NCI-H2081 (cell line): ENCODE measurements at places on chromosomes 6 and 20.
A peak's percentile ranks its signal among the peaks of the same experiment; 100 is the strongest.

DNA sequence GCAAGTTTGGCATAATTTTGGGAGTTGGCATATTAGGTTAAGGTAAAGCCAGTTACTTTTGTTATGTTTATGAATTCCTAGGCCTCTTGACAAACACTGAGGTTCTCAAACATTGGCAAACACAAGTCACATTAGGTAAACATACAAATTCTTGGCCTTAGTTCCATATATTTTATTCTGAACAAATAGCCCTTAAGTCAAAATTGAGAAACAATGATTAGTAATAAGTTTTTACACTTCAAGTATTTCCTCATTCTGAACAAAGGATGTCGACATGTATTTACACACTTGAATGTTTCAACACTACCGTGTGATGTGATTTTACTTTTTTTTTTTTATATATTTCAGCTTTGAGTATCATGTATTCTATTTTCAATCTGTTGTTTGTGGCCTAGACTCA lies 3.8 kb upstream of the ECHDC1 start:
- no peak for DNase-seq

DNA sequence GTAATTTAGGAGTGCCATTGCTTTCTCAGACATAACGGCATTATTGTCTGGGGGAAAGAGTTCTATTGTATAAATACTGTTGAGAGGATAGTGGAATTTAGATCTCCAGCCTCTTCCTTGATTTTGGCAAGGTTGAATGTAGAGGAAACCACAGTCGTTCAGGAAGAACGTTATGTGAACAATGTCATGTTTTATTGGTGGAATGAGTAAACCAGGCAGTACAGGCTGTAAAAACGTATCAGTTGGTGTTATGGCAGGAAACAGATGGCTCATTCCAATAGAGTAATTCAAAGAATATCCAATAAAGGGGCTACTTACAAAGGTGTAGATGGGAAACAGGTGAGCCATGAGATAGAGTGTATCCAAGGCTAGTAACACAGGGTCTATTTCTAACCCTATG lies 123.6 kb upstream of the SLC35B3 start:
- no peak for DNase-seq

GRCh38 chr20:50346374-50347283 lies 156.0 kb downstream of the CEBPB start:
- DNase-seq, result peak; percentile 74

- DNase-seq, result no peak
Observed at GRCh38 chr20:57370316-57370715, 19.3 kb downstream of the RAE1 start.

- no peak for DNase-seq
Observed at GRCh38 chr20:37356387-37356786, 10.4 kb downstream of the SRC start.

DNA sequence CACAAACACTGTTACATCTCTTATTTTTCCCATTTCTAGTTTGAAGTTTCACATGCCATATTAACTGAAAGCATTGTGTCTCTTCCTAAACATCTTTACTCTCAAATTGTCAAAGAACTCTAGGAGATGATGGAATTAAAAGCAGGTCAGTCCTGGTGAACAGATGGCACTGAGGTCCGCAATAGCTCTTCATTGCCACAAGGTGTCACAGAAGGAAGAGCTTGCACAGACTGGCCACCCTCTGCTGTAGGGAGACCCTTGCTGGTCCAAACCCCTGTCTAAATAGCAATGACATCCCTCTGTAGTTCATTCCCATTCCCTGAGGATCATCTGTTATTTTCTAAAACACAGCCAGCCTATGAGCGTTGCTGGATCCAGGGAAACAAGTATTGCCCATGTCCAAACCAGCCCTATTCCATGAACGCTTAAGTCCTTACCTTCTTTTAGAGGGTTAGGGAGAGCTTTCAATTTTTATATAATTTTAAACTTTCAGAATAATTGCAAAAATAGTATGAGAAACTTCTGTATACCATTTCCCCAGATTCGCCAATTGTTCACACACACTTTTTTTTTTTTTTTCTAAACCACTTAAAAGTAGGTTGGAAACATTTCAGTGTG lies 10.1 kb upstream of the HDAC2 start:
- DNase-seq, result peak; percentile 4

- no peak for DNase-seq
Observed at GRCh38 chr6:52376763-52377162, 14.8 kb downstream of the PAQR8 start.

DNA sequence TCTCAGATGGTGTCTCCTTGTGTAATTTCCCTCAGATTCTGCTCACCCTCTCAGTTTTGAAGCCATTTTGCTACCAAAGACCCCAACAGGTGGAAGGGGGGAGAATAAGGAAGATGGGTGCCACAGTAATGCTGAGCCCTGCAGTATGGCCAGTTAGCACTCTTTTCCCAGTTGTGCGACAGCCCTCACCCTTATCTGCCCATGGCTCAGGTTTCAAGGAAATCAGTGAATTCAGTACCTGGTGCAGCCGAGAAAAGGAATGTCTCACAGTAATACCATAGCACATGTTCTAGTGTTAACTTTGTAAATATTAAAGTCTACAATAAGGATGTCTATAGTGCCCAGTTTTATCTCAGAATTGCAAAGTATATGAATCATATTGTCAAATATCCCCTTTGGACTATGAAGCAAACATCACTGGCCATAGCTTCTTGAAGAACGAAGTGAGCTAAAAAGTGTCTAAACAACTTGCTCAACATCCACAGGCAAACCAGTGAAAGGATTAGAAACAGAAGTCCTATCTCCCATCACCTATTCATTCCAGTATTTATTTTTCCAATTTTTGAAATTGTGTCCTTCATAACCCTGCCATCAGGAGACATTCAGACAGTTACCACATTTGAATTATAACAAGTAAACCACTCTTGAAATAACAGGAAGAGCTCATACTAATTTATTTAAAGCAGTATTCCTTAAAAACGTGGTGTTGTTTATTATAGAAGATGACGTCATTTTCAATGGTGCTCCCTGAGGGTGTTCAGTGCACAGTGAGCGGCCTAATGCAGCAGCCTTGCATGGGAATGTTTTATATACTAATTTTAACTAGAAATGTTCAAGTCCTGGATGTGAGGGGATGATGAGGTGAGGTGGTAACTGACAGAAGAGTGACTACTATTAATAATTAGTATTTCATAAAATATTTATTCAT lies 366.2 kb downstream of the TFAP2A start:
- DNase-seq, result no peak

- DNase-seq, result no peak
Observed at GRCh38 chr6:18579869-18580268, 192.7 kb downstream of the RNF144B start.

- peak; percentile 46 for DNase-seq
Observed at GRCh38 chr6:90940812-90941481, 354.1 kb upstream of the MAP3K7 start.

GRCh38 chr6:43974643-43975230 lies 152.5 kb downstream of the MRPL14 start:
- no peak for DNase-seq

DNA sequence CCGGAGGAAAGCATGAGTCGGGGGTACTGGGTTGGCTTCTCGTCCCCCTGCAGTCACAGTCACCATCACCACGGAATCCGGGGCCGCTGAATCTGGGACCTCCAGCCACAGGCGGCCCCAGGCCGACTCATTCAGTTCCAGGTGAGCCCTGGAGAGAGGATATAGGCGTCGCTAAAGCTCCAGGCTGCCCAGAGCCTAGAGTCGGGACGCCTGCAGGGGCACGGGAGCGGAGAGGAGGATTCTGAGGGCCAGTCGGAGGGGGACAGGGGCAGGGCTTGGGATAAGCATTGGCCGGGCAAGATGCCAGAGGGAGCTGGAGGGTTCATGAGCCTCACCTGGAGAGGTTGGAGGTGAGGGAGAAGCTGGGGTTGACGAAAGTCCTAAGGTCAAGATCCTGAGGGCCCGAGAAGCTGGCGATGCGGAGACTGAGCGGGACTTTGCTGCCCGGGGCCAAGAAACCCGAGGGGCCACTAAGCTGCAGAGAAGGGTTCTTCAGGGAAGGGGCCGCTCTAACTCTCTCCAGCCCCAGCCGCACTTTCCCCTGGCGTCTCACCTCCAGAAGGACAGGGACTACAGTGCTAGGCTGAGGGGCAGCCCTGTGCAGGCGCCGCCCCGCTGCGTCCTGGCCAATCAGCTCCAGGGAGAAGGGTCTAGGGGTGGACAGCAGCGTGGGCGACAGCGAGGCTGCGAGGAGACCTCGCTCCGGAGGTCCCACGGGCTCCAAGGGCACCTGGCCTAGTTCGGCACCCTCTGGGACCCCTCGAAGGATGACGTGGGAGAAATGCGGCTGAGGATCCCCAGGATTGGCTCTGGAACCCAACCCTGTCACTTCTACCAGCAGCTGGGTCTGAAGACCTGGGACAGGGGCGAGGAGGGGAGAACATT lies 3.7 kb downstream of the SAPCD1 start:
- DNase-seq, result no peak

GRCh38 chr6:142187209-142187608 lies 40.1 kb downstream of the VTA1 start:
- peak; percentile 64 for DNase-seq

DNA sequence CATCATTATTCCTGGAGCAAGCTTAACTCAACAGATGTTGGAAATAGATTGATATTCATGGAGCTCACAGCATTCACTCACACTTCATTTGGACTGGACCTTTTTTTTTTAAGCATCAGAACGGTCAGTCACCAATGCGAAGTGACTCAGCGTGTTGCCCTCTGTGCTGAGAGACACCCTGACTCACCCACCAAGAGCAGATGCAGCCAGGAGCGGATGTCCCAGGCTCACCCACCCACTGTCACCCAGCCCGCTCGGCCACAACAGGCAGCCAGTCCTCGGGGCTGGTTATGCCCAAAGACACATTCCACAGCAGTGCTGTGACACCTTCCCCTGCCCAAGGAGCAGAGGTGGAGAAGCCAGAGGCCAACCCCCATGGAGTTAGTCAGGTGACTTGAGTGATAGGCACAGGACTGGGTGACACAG lies 15.7 kb downstream of the RNASET2 start:
- DNase-seq, result no peak

DNA sequence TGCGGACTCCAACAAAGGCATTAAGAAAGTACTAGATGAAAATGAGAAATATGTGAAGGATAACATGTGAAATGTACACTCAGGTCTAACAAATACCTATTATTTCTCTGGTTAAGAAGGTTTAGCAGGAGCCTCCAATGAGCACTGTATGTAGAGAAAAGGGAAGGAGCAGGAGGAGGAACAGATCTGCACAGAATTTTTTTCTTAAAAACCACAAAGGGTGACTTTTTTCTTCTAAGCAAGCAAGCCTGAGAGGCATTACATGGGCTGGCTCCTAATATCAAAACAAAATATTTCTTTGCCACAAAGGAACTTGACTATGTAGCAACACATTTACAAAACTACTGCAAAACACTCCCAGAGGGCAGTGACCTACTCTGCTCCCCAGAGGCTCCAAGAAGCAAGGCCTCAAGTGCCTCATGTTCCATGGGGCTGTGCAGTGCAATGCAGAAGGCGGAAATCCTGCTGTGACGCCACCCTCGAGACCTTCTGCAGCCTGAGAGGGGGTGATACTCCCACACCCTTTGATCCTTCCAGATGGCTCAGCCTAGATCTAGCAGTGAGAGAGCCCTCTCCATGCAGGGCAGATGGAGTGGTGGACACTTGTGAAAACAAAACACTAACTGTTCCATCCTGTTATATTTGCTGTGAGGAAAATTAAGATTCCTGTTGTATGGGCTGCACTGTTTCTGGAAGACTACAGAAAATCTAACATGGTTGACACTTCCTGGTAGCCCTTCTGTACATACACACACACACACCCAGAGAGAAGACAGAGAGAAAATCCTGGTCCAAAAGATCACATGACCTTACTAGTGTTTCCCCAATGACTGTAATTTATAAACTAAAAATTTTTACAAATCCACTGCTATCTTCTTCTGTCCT lies 36.0 kb upstream of the SMIM29 start:
- no peak for DNase-seq

DNA sequence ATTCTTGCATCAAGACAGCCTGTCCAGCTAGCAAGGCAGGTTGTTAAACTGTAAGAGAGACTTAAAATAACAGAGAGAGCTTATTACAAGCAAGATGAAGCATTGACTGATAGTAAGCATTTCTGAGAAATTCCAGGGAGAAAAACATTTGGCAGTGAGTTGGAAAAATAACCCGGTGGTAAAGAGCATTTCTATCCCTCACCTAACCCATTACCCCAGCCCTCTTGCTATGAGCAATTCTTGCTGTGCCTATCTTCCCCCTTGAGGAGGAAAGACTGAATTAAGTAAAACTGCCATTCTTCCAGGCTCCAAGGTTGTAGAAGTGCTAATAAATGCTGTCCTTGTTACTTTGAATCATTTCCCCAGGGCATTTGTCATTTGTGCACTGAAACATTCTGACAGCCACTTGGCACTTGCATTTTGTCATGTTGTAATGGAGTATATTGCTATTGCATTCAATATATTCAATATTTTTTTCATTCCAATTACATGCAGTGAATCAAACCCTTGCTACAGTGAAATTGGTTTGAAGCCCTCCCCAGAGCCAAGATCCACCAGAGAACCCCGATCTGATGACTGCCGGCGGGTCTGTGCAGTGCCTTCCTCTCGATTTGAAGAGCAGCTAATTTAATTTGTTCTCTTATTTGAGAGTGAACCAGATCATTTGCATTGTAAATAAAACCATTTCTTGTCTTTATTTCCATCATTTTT lies 291.1 kb downstream of the HIVEP2 start:
- no peak for DNase-seq

- no peak for DNase-seq
Observed at GRCh38 chr6:61950811-61951210, 335.2 kb downstream of the KHDRBS2 start.

- DNase-seq, result no peak
Observed at GRCh38 chr6:130026859-130027258, 8.5 kb downstream of the L3MBTL3 start.
